Stimulated activated CD4-positive, alpha-beta T cell treated with anti-CD3 and anti-CD28 coated beads, Interleukin-15, amount 100 ng/mL, for 48 hours (primary cell): ENCODE measurements at places on chromosomes 3 and 15.

- DNase-seq, result no peak
Measured at GRCh38 chr15:48168616-48169015, 9.5 kb downstream of the MYEF2 start.

DNA sequence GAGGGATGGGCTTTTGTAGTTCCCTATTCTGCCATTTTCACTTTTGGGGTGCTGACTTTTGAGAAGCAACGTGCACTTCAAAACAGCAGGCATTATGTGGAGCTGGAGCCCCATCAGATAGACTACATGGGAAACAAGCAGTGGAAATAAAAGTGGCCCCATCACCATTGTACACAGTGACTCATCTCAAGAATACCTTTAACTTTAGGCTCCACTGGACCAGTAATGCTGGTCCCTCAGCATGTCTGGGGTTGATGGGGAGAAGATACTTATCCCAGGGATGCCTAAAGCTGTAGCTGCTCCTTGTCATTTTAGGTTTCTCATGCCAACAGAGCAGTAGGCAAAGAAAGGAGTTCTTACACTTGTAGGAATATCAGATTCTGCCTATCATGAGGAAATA is 45.0 kb downstream of the LSM3 start:
- no peak for DNase-seq

DNA sequence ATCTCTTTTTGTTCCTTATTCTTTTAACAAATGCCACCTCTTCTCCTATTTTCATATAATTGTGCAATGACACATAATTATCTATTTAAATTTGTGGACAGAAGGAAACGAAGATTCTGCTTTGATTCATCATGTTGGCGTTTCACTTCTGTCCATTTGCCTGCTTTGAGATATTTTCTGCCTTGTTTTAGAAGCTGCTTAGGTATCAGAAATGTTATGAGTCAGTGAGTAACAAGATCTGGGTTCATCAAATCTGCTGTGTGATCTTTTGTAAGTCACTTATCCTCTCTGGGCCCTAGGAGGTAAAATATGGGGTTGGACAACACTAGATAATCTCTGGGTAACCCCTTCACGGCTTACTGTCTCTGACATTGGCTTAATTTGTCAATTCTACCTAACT is 7.3 kb upstream of the MINDY4B start:
- no peak for DNase-seq

GRCh38 chr3:105686278-105686897 is 182.4 kb downstream of the CBLB start:
- DNase-seq, result no peak

GRCh38 chr3:34858067-34858660 is 781.2 kb upstream of the ARPP21 start:
- no peak for DNase-seq

DNA sequence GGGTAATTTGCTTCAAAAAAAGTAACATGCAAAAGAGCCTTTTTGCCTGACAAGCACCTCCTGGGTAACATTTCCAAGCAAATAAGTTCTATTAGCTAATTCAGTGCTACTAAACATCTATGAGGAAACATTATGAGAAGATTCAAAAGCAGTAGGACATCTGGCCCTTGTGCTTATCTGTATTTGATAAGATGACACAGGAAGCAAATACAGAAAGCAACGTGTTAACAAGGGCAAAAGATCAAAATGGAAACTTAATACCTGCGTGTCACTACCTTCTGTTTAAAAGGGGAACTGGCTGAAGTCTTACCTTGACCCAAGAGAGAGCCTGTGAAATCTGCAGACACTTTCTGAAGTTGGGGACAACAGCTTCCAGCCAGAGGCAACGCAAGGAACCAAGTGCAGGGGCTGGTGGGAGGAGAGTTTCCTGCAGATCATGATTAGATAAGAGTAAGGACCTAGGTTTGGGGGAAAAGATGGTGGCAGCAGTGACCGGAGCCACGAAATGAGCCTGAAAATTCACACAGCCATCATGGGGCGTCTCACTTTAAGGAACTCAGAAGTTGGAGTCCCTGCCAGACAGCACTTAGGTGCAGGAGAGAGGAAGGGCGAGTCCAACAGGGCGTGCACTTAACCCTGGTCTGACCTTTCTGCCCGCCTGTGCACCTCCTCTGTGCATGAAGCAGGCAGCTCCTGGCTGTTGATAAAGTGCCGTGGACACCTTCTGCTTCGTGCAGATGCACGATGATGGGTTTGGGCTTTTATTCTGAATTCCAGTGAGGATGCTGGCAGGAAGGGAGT is 153.6 kb upstream of the BHLHE40 start:
- no peak for DNase-seq

DNA sequence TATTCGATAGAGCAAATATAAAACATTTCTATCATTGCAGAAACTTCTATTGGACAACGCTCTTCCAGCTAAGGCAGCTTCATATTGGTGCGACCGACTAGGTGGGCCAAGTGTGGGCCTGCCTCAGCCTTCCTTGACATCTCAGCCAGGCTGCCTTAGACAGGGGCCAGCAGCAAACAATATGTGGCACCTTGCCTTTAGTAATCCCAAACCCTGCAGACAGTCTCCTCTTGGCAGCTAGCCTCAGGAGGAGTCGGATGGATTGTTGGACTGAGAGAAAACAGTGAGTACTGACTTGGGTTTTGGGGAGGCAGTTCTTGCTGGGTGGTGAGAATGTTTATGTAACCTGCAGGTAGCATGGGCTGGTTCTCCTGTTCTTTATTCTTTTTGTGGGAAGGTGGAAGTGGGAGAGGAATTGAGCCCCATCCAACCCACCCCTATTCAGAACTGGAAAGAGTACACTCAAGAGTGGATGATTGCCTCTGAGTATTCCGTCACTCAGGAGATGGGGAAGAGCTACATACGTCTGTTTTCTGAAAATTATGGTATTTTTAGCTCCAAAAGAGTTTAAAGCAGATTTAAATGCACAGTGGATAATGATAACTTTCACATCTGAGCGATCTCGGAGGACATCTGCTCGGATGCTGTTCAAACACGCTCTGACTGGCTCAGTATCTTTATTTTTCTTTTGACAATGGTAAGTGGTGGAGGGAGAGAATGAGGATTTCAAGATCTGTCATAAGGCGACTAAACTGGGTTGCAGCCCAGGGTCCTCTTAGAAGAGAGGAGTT is 47.2 kb downstream of the GPD1L start:
- no peak for DNase-seq

DNA sequence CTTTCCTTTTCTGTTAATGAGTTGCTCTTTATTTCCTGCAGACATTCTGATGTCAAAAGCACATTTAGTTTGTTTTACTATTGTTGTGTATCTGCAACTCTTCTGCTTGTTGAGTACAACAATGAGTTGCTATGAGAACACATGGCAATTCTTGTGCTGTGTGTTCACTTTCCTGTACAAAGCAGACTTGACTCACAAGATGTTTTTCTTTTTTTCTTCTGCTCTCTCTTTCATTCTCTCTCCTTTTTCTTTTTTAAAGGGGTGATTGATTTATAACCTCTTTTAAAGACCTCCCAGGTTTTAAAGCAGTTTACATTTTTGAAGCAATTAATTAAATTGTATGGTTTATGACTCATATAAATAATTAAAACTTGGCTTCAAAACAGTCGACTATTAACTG is 31.6 kb upstream of the ABHD10 start:
- DNase-seq, result no peak

DNA sequence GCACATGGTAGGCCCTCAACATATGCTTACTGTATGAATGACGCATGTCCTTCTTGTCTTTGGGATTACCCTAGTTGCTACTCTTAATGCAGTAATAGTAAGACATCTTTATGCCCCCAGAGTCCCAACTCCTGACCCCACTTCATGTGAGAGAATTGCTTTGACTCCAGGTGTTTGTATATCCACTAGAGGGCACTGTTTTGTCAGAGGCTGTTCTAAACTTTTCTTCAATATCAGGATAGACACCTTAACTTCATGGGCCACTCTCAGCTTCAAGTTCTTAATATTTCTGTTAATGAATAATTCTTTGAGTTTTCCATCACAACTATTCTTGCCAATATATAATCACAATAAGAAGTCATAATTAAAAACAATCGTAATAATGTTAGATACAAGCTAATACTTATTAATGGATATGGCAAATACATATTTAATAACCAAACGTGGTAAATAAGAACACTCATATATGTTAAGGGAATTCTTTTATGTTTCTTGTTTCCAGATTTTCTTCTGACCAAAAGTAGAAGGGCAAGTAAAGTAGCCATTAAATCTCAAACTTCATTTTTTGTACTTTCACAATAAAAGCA is 337.2 kb upstream of the DNAJC19 start:
- no peak for DNase-seq

- DNase-seq, result no peak
Measured at GRCh38 chr3:18751514-18751913, 326.4 kb upstream of the SATB1 start.

DNA sequence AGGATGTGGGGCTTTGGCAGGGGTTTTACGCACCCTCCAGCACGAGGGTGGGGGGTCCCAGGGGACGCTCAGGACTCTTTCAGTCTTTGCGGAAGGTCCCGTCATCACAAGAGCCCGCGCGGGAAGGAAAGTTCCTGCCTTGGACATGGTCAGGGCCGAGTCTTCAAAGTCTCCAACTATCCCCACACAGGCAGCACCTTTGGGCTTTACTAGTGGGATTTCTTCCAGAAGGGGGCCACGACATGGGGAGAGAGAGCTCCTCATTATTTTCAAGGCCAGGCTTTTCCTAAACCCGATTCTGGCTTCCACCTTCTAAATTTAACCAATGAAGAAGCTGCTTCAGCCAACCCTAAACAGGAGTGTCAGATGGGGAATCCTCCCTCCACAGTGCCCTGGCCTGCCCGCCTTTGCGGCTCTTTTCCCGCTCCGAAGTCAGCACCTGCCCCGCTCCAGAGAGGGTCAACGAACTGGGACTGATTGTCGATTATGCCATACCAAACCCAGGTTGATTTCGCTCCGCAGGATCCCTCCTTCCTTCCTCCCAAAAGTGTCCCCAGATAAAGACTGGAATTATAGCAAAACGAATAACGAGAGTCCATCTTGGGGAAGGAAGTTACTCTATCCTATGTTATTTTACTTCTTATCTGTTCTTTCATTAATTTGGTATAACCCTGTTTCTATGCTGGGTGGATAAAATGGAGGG is 11.0 kb downstream of the SHOX2 start:
- no peak for DNase-seq

DNA sequence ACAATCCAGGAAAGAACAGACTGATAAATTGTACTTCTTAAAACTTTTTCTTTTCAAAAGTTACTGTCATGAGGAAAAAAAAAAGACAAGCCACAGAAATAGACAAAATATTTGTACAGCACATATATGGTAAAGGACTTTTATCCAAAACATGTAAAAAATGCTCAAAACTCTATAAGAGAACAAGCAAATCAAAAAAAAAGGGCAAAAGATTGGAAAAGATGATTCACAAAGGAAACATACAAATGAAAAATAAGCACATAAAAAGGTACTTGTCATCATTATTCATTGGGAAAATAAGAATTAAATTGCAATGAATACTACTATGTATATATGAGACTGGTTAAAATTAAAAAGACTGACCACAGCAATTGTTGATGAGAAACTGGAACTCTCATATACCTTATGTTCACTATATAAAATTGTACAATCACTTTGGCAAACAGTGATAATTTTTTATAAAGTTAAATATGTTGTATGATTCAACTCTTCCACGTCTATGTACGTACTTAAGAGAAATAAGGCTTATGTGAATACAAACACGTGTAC is 39.7 kb downstream of the DIPK2A start:
- no peak for DNase-seq

GRCh38 chr3:127141921-127142730 is 50.8 kb upstream of the PRR23E start:
- no peak for DNase-seq

DNA sequence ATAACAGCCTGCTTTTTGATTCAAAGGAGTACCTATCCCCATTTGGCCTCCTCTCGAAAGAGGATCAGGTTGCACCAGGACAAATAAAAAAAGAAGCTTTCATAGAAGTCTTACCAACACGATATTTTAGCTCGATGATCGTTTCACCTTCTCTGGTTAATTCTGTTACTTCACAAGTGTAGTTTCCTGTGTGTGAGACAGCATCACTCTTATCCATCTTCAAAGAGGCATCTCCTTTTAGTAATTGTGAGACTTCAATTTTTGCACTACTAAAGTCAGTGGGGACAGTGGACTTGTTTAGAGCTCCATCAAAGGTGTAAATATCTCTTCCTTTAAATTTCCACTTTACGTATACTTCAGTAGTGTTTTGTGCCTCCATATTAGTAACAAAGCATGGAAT is 11.0 kb downstream of the CD47 start:
- no peak for DNase-seq

GRCh38 chr15:80614711-80615360 is 80.3 kb upstream of the ABHD17C start:
- no peak for DNase-seq

- DNase-seq, result no peak
Measured at GRCh38 chr15:34065261-34065660, 26.3 kb upstream of the AVEN start.

GRCh38 chr3:108755686-108756085 is 1.5 kb downstream of the RETNLB start:
- DNase-seq, result no peak

- DNase-seq, result no peak
Measured at GRCh38 chr15:48622237-48622636, 23.3 kb downstream of the FBN1 start.

DNA sequence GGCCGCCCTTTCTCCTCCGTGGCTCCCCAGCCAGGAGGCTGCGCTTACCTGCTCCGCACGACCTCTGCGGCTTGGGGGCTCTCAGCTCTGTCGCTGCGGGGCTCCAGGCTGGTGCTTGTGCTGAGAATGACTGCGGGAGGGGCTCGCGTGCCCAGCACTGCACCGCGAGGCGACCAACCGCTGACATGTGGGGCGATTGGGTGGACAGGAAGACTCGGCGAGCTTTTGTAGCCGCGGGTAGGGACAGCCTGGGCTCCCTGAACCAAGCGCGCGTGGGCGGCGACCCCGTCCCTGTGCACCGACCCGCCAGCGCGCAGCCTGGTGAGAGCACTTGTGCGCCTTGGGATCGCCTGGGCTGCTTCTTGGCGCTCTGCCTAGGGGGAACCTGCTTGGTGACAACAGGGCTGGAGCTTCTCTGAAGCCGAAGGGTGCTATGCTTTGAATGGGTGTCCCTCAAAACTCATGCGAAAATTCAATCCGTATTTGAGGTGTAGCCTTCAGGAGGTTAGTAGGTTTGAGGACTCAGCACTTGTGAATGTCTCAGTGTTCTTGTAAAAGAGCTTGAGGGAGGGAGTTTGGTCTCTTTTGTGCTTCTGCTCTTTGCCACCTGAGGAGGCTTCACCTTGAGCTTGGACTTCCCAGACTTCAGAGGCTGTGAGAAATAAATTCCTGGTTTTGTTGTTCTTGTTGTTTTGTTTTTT is 50.4 kb downstream of the IL12A start:
- DNase-seq, result no peak

DNA sequence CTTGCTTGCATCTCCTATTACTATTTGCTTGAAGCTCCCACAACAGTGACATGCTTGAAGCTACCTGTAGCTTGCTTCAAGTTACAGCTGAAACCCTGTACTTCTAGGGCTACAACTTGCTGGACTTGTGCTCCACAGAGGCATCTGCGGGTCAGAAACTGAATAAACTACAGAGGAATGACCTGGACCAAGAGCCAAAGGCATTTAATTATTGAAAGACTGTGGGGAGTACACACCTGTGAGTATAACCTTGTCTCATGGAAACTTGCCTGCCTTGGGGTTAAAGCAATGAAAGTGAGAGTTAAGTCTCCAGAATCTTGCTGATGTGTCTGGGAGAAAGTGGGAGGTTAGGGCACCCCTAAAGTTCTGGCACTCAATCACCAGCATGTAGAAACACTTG is 69.8 kb downstream of the UMPS start:
- DNase-seq, result no peak
